T-cell (primary cell): ENCODE measurements at places on chromosomes 6 and 20. TPM values are rescaled to one million over a fixed set of nuclear protein-coding genes. Genes with fewer than 3 reads are reported as not detected.

DNA sequence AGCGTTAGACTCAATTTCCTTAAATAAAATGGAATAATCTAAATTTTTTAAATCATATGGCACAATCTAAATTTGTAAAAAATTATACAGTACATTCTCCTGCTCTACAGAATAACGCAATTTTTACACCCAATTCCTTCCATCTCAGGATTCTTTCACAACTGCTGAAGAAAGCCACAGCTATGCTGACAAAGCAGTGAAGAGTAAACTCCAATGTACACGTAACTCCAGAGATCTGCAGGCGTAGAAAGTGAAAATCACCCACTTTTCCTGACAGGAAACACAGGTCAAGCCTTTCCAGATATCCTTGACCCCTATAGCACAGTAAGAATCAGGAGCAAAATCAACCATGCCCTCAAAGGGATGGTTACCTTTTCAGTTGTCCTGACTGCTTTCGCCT is 27.4 kb downstream of the EPHA7 start:
- no peak for DNase-seq

DNA sequence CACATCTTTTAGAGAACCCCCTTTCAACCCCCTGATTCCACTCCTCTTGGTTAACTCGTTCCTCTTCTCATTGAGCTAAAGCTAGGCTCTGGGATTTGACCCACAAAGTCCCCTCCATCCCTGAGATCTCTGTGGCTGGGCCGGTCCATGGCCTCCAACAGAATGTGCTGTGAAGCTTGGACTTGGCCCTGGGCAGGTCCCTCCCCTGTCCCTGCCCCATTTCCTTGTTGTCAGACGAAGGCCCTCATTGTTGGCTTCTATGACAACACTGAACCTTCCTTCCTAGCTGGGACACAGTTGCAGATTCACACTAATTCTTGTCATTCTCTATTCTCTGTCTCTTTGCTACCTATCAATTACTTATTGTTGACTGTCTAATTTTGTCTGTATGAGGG is 156.1 kb downstream of the SYCP2 start:
- DNase-seq, result no peak

DNA sequence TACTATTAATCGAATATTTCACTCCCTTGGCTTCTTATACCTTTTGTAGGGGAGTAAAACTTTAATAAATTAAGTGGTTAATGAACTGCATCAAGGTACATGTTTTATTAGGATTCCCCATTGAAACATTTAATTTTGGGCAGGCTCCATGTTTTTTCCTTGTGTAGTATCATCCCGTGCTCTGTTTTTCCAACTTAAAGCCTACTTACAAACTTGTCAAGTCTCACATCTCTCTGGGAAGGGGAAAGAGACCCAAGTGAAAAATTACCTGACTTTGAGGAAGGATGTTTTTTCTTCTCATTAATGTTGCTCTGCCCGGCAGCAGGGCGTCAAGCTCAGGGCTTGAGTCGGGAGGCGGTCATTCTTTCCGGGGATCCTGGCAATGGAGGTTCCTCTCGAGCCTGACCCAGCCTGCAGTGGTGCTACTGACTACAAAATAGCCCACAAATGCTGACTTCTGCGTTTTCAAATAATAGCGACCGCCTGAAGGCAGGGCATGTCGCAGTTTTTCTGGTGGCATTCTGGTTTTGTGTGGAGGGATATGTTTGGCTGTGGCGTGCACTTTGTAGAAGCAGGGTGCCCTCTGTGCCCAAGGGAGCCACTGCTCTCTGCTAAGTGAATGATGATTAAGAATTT is 2.4 kb downstream of the DSP start:
- no peak for DNase-seq

The OR12D2 gene
- not detected for total RNA-seq

DNA sequence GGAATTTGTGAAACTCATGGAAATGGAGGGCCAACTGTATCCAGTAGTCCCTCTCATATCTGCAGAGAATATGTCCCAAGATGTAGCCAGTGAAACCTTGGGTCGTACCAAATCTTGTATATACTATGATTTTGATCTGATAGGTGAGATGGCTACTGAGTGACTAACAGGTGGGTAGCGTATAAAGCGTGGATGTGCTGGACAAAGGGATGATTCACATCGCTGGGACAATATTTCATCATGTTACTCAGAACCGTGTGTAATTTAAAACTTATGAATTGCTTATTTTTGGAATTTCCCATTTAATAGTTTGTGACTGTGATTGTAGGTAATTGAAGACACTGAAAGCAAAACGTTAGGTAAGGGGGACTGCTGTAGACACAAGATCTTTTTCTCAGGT is 144.1 kb downstream of the SMAP1 start:
- no peak for DNase-seq

DNA sequence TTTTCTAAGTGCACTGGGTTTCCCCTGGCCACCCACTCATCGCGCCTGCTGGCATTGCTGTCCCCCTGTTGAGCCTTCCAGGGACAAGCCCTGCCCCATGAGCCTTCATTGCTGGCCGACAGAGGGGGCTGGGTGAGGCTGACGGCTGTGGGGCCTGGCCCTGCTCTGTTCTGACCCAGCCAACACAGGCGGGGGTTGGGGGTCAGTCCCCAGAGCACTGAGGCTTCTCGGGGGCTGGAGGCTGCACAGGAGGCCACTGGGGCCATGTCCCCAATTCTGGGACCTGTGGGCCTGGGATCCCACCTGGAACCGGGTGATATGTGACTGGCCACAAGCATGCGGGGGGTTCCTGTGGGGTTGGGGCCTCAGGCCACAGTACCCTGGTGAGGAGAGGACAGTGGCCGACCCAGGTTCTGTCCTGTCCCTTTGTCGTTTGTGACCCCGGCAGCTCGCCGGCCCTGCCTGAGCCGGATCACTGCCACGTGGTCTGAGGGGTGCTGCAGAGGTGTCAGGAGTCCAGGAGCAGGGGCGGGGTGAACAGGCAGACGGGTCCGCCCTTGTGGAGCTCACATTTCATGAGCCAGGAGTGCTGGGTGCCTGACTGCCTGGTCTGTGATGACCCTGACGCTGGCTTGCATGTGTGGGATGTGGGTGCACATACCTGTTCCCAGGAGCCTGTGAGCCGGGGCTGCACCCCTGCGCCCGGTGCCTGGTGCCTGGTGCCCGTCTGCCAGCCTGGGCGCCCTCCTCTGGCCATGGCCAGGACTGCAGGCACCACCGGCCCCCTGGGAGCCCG is 2.1 kb upstream of the COL20A1 start:
- peak; percentile 37 for DNase-seq

The HFE gene
- total RNA-seq, result 1.8 TPM

The AKAP7 gene
- 9.4 TPM for total RNA-seq

DNA sequence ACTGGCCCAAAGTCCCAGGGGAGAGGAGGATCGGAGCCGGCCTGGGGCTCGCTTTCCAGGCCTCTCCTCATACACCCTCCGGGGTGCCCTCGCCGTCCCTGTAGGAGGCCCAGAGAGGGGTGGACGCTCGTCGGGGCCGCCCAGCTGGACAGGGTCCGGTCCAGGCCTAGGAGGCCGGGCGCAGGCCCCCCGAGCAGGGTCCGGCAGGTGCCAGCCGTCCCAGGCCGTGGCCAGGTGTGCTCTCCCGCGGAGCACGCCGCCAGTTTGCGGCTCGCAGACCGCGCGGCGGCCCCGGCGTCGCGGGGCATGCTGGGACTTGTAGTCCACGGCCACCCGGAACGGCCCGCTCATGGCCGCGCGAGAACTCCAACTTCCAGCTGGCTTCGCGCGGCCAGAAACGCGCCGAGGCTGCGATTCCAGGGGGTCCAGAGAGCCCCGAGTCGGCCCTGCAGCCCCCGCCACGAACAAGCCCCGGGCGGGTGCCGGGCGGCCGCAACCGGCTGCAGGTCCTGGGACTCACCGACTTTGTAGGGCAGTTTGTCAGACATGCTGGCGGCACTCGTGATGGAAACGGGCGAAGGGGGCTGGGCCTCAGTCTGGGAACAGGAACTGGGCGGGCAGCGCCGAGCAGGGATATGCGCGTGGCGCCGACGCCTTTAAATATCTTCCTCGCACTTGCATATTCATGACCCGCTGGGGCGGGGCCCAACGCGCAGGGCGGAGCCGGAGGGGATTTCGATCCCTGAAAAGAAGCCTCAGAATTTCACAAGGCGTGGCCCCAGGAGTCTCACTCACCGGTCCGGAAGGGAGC is at the start of gene AHCY:
Gene AHCY (minus strand): TSS at position 633 of the 811 bp plus-strand sequence. CDS start 85 bp downstream, at position 548.
- peak; percentile 87 for DNase-seq

- peak; percentile 51 for DNase-seq
Measured at GRCh38 chr6:112027942-112028674, 25.8 kb upstream of the CCN6 start.

DNA sequence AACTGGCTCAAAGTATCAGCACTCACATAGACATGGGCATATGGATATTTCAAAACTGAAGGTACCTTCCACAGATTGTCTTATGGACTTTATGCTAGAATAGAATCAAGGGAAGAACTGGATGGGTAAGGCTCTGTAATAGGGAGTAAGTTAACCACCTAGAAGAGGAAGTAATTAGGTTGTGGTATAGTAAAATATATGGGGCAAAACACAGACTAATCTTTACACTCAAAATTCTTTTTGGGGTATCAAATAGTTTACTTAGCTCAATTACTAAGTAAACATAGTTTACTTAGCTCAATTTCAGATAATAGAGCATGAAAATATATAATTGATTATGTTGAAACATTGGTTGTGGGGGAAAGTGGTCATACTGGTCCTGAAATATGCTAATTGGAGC is 94.2 kb upstream of the ATXN1 start:
- no peak for DNase-seq

DNA sequence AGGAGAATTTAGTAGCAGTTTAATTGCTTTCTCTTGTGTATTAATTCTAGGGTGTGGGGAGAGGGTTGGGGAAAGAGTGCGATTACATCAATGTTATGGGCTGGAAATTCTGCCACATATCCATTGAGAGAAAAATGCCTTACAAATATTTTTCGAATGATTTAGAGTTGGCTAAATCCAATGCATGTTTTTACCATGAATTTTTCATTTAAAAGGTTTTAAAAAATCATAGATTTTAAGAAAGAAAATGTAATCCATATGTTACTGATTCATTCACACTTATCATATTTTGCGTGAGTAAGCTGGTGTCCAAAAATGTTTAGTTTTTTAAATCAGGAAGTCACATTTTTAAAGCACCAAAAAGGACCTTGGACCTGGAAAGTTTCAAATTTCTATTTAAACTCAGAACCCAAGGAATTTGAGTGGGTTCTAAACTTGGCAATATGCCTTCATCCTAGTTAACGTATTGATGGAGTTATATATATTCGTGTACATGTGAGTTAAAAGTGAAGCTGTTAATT is 627.4 kb upstream of the CITED2 start:
- DNase-seq, result no peak

The SLC22A7 gene
- total RNA-seq, result not detected

GRCh38 chr20:53773792-53774401 is 180.3 kb upstream of the ZNF217 start:
- no peak for DNase-seq

GRCh38 chr6:152391179-152391880 is 245.8 kb downstream of the SYNE1 start:
- DNase-seq, result no peak

DNA sequence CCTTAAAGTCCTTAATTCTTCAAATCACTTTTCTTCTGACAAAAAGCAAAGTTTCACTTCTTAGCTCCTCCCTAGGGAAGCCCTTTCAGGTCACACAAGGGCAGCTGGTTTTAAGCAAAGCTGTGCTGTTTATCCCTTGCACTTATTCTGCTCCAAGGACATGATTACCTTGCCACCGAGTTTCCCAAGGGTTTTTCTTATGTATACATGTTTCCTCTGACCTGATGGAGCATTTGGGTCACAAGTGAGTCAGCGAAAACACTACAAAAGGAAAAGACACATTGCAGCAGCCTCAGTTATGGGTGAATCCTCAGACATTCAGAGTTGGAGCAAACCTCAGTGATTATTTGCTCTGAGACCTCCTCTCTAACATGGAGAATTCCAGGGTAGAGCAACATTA is 26.6 kb upstream of the ILRUN start:
- no peak for DNase-seq

The GCNT2 gene
- total RNA-seq, result 3.4 TPM

GRCh38 chr20:62717933-62718332 is 9.3 kb downstream of the NTSR1 start:
- no peak for DNase-seq

- DNase-seq, result no peak
Measured at GRCh38 chr6:55499591-55499990, 79.4 kb downstream of the HMGCLL1 start.

DNA sequence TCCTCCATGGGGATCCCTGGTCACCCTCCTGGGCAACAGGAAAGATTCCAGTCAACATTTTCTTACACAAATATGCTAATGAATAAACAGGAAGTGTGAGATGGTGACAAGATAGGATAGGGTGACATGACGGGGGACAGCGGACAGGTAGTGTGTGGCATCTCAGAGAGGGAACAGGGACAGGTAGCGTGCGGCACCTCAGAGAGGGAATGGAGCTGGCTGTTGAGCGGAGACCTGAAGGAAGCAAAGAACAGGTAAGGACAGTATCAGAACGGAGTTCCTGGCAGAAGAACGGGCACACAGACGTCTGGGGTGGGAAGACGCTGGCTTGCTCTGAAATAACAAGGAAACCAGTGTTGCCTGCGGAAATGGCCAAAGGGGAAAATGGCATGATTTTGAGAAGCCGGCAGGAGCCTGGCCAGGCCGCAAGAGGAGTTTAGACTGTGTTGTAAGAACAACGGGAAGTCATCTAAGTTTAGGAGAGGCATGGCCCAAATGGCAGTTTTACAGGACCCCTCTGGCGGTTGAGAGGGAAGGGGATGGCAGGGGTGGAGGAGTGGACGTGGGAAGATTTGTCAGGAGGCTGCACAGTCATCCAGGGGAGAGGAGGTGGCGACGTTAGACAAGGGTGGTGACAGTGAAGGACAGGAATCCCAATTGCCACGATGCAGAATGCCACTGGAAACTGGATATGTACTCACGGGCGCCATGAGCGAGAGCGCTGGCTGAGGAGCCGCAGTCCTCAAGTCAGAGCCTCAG is 111.6 kb downstream of the JPH2 start:
- no peak for DNase-seq

- DNase-seq, result no peak
Measured at GRCh38 chr6:169800116-169800667, 48.8 kb downstream of the ERMARD start.

DNA sequence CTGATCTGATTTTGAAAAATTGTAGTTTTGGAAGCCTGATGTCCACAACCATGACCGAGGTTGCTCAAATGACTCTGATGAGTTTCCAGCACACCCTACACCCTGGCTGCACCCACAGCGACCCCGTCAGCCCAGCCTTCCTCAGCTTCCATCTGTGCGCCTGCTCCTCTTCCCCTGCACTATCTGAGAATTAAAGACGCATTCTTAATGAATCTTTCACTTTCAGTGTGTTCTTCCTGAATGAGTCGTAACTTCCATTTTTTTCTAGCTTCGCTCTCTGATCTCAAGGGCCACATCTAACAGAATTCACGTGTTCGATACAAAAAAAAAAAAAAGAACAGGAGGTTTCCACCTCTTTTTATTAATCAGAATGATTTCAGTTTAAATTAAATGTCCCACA is 21.3 kb upstream of the RREB1 start:
- DNase-seq, result peak; percentile 24

The ECT2L gene
- not detected for total RNA-seq

DNA sequence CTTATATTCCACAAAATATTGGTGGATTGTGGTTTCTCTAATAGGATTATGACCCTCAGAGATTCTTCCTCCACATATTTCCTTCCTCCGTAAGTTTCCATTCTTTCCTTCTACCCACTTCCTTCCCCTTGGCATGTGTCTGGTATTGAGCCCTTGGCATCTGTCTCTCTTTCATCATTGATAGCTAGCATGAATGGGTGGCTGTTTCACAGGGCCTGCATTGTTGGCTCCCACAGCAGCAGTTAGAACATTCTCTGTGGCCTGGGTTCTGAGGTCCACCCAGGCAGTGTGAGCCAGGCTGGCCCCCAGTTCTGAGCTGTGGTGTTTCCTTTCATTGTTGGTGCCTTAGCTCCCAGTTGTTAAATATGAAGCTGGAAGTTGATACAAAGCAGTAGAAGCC is 125.3 kb downstream of the ANKS1A start:
- no peak for DNase-seq
